ENCODE measurements at places on chromosomes 12 and 14.

DNA sequence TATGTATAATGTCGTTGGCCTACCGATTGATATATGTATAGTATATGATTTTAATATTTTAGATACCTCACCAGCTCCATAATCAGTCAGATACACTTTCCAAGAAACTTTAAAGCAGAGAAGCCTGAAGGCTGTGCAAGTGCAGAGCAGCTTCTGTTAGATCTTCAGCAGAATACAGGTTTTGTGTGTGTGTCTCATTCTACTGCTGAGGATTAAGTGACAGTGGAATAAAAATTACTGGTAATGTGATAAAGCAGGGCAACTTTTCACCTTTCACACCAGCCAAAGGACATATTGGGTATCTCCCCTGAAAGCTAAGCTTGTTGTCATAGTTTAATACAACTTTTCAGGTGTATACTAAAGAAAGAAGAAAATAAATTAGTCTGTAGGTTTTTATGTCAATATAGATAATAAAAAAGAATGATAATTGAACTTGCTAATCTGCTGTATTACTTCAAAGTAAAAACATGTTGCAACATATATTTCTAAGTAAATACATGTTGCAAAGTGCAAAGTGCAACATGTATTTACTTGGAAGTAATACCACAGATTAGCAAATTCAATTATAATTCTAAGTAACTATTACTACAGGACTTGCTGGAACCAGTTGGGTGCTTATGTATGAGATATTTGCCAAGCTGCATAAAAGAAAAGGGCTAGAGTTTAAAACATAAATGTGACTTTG lies 128.3 kb downstream of the SLC16A7 start:
- DNase-seq = no peak

- no peak for DNase-seq
Measured at GRCh38 chr14:97993508-97994019, 1196.4 kb downstream of the VRK1 start.

- DNase-seq = no peak
Measured at GRCh38 chr14:105021656-105022275, 883 bp upstream of the CDCA4 start.

- no peak for DNase-seq
Measured at GRCh38 chr12:117968826-117969659, at the start of gene KSR2. Gene KSR2 (minus strand): TSS chr12:117968990. CDS start chr12:117968255, 735 bp downstream.
